ENCODE measurements at places on chromosomes 13 and 19.

DNA sequence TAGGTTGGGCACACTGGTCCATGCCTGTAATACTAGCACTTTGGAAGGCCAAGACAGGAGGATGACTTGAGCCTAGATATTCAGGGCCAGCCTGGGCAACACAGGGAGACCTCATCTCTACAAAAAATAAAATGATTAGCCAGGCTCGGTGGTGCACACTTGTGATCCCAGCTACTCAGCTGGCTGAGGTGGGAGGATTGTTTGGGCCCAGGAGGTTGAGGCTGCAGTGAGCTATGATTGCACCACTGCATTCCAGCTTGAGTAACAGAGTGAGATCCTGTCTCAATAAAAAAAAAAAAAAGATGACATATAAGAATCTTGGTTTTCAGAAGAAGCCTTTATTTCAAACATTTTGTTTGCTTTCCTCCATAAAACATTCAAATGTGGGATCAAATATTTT is 178.0 kb downstream of the LIG4 start:
- DNase-seq, result no peak

GRCh38 chr13:48511621-48512230 is 21.2 kb downstream of the RCBTB2 start:
- no peak for DNase-seq

DNA sequence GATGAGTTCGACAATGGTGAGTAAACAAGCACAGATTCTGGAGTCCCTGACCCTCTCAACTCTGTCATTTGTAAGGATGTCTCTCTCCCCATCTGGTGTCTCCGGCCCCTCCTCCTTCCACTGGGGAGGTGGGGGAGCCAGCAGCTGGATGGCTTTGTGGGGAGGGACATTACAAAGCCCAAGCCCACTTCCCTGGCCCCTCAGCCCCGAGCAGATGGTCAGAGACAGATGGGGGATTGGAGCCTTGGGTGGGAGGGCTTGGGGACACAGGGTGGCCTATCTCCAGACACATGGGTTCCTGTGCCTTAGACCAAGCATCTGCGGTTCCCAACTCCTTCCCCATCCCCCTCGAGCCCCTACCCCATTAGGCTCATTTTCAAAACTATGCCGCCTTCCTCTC is 2.5 kb downstream of the TIMM50 start:
- DNase-seq, result no peak

DNA sequence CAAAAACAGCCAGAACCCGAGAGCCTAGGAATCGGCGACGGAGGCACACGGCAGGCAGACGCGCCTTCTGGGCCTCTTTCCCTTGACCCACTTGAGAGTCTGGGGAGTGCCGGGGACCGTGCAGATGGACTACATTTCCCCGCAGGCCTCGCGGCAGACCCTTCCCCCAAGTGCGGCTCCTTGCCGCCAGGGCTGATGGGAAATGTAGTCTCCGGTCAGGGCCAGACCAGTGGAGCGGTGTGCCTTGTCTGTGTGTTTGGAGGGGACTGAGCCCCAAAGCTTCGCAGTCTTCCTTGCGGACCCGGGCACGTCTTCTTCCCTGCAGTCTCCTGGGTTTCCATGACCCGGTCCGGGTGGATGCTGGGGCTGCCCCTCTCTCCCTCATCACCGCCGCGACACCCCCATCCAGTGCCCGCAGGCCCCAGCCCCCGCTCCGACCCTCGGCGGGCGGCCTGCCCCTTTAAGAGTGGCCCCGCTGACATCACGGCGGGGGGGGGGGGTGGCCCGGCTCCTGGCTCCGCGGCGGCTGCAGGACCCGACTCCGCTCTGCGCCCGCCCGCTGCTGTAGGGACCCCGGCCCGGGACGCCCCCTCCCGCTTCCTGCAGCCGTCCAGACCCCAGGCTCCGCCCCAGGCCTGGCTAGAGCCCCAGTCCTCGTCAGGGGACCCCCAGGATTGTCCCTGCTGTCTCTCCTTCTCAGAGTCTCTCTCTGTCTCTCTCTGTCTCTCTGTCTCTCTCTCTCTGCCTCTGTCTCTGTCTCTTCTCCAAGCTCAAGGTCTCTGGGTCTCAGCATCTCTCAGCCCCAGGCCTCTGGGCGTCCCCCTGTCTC is 758 bp upstream of the CACNG7 start:
- DNase-seq, result peak; percentile 49

DNA sequence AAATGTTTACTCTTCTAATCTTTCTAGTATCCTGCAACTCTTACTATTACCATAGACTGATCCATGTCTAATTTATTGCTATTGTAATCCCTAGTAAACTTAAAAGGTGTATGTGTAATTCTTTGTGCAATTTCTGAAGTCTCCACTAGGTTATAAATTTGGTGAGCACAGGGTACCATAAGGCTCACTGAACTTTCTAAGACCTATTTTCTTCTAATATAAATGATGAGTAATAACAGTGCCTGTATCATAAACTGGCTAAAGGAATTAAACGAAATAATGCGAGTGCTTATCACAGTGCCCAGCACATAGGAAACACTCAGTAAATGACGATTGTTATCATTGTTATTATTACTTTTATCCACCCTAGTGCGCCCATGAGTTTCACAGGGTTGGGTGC is 119.1 kb downstream of the KLF12 start:
- no peak for DNase-seq

All from fibroblast of upper back skin (primary cell).